ENCODE measurements at places on chromosomes 2 and 18.

DNA sequence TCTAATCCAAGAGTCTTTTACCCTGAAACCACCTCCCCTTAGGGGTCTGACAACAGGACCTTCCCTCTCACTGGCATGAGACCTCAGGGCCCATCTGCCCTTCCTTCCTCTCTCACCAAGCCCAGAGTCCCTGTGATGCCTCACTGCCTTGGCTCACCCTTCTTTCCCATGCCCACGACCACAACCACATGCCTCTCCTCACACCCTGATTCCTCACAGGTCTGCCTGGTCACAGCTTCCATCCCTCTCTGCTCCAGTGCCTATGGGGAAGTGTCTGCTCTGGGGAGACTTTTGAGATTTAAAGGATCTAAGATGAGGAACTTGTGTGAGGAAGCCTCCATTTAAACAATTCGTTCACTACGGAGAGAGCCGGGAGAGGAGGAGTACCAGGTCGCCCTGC lies 98.9 kb upstream of the SH3BP4 start:
- peaks cover 2% of the 10 kb centered on the region for H3K27me3 ChIP-seq
- no peaks in the 10 kb centered on the region for H3K36me3 ChIP-seq
- H3K4me3 ChIP-seq = no peak overlapping the region
- H3K27ac ChIP-seq = no peak overlapping the region
- DNase-seq = no peak

DNA sequence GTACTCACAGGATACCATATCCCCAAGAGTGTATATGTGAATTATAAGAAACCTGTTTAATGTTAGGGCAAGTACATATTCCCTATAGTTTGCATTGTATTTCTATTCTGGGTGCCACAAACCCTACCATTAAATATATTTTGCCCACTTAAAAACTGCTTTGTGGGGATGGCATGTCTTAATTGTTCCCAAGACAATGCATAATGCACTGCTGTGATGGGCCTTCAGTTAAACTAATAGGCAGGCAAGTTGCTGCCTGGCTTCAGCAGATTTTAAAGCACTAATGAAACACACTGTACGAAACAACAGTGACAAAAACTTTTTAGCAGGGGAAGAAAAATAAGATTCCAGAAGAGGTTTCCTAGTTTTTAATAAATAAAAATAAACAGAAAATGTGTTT lies 104.8 kb upstream of the VRK2 start:
- H3K36me3 ChIP-seq = no peaks in the 10 kb centered on the region
- H3K27me3 ChIP-seq = no peaks in the 10 kb centered on the region
- H3K4me3 ChIP-seq = no peak overlapping the region

DNA sequence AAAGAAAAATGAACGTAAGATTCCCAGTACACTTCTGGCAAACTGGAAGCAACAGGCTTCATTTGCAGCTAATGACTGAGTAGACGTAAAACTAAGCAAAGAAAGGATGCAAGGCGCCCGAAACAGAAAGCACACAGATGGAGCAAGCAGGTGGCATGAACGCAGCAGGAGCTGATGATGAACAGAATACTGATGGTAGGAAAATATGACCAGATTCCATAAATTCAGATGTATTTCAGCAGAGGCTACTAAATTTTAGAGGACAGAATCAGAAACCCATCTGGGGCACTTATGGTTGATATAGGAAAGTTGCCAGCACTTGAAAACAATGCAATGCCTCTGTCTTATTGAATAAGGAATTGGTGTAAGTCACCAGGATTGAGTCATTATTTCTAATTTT lies 658.7 kb upstream of the LINC00305 start:
- H3K4me3 ChIP-seq = no peak overlapping the region
- no peaks in the 10 kb centered on the region for H3K27me3 ChIP-seq
- no peaks in the 10 kb centered on the region for H3K4me1 ChIP-seq
- H3K27ac ChIP-seq = no peak overlapping the region
- H3K36me3 ChIP-seq = no peaks in the 10 kb centered on the region

DNA sequence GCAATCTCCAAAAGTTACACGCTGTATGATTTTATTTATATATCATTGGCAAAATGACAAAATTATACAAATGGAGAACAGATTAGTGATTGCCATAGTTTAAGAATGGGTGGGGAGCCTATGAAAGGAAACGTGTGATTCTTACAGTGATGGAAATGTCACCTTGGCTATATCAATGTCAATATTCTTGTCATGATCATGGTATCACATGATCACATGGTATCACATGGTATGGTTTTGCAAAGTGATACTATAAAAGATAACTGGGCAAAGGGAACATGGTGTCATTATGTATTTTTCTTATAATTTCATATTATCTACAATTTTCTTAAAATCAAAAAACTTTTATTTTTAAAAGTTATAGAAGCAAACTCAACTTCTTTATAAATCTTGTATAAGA lies 606.2 kb upstream of the ZEB2 start:
- no peaks in the 10 kb centered on the region for H3K36me3 ChIP-seq
- H3K27me3 ChIP-seq = no peaks in the 10 kb centered on the region
- no peak for DNase-seq
- no peak overlapping the region for H3K4me3 ChIP-seq

GRCh38 chr2:36376319-36376765 lies 20.8 kb downstream of the CRIM1 start:
- peaks cover under 1% of the 10 kb centered on the region for H3K27me3 ChIP-seq
- no peak for DNase-seq
- H3K27ac ChIP-seq = no peak overlapping the region
- no peak overlapping the region for H3K4me3 ChIP-seq
- H3K36me3 ChIP-seq = no peaks in the 10 kb centered on the region
- H3K4me1 ChIP-seq = peaks cover 10% of the 10 kb centered on the region

DNA sequence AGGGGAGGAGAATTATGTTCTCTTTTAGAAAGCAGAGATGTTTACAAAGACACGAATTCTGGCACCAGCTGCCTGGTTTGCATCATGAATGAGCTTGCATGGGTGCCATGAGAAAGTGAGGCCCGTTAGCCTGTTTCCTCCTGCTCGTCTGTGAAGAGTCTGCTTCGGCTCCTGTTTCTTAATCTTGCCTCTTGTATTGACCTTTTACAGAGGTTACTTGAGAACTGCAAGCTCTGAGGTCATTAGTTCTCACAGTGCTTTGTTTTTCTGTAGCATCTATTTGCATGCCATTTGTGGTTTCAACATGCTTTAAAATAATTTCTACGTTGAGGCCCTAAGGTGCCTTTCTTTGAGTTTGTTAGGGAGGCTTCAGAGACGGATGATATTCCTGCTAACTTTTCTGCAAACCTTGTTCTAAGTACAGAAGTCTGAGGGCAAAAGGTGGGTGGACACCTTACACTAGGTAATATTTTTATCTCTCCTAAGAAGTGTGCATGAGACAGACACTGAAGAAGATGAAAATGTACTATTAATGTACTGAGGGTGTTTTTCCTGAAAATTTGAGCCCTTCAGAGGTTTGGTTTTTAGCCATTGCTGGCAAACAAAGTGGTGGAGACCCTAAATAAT lies 53.4 kb upstream of the LINC00305 start:
- no peak for DNase-seq
- no peak overlapping the region for H3K4me3 ChIP-seq
- H3K27ac ChIP-seq = no peak overlapping the region

All from activated CD8-positive, alpha-beta T cell treated with anti-CD3 and anti-CD28 coated beads, Interleukin-2, amount 10 ng/mL, durations not matched to agents 7 days and 5 days (primary cell).